ENCODE measurements at places on chromosomes 4 and X.

DNA sequence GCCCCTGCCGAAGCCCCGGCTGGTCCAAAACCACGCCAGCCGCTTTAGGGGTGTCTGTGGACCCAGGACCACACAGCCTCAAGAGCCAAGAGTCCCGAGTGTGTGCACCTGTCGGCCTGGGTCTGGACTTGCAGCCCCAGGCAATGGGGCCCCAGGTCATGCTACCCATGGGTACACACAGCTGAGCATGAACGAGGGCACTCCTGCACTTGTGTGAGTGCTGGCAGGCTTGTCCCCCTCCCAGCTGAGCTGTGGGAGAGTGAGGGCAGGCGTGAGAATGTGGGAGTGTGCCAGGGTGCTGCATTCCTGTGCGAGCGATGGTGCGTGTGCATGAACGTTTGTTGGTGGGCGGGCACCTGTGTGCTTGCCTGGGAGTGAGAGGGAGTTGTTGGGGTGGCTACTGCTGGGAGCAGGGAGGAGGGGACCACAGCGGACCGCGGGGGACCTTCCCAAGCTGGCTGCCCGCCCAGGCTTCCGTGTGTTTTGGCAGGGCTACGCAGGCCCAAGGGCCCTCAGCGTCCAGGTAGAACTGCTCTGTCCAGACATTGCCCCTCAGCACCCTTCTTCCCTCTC, 30.8 kb downstream of the BLOC1S4 start:
- no peak for DNase-seq

DNA sequence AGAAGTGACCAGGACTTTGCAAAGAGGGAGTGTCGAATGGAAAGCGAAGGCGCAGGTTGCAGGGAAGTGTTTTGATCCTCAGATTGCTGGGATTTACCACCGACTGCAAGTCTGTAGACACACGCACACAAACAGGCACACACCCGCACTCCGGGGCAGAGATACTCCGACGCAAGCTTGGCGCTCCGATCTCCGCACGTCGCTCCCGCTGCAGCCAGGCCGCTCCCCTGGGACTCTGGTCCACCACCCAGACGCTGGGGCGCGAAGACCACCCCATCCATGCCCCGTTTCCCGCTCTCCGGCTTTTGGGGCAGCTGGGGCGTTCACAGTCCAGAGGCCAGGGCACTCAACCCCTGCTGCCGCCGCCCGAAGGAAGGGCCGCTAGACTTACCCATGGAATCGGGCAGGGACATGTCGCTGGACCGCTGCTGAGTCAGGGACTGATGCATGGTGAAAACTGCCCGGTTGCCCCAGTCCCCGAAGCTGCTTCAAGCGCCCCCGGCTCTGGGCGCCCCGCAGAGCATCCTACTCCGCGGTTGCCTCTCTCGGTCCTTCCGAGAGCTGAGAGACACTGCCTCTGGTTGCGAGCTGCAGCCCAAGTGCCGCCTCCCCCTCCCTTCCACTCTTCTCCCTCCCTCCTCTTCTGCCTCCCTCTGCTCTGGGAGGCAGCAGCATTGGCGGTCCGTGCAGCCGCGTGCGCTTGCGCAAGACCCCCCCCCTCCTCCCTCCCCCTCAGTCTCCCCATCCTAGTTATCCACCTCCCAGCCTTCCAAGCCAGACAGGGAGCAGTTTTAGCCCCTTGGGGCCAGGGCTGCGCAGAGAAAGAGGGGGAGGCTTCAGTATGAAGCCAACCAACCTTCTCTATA, at the start of gene TMEM255A:
Gene TMEM255A (minus strand): TSS at position 601 of the 866 bp plus-strand sequence. CDS start 152 bp downstream, at position 449.
- DNase-seq = no peak

- DNase-seq = no peak
Observed at GRCh38 chr4:54499308-54500074, 158.3 kb upstream of the KIT start.

- no peak for DNase-seq
Observed at GRCh38 chrX:9271789-9272525, 192.9 kb upstream of the TBL1X start.

GRCh38 chr4:109912706-109913595, at the start of gene EGF:
Gene EGF, plus strand, starts transcription at chr4:109912883. Its CDS starts 453 bp downstream, at chr4:109913336.
- no peak for DNase-seq

DNA sequence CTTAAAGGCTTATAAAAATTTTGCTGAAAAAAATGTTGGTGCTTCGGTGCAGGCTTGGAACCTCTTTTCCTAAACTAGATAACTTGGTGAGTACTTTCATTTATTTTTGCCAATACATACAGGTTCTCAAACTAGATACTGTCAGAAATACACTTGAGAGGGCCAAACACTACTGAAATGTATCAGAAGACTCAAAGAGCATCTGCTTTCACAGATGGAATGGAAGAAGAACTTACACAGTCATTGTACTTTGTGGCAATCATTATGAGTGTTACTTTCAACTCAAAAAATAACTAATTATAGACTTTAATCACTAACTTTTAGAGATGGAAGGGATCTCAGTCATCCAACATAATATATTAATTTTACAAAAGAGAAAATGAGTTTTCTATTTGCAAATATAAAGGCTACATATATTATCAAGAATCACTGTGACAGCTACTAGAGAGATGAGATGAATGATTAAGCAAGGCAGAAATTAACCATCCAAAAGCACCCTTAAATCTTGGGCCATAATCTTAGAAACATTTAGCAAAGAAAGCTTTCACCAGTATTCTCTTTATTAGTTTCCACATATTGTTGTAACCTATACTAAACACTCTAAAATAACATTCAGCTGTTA, 1.0 kb downstream of the ENAM start:
- DNase-seq = no peak

DNA sequence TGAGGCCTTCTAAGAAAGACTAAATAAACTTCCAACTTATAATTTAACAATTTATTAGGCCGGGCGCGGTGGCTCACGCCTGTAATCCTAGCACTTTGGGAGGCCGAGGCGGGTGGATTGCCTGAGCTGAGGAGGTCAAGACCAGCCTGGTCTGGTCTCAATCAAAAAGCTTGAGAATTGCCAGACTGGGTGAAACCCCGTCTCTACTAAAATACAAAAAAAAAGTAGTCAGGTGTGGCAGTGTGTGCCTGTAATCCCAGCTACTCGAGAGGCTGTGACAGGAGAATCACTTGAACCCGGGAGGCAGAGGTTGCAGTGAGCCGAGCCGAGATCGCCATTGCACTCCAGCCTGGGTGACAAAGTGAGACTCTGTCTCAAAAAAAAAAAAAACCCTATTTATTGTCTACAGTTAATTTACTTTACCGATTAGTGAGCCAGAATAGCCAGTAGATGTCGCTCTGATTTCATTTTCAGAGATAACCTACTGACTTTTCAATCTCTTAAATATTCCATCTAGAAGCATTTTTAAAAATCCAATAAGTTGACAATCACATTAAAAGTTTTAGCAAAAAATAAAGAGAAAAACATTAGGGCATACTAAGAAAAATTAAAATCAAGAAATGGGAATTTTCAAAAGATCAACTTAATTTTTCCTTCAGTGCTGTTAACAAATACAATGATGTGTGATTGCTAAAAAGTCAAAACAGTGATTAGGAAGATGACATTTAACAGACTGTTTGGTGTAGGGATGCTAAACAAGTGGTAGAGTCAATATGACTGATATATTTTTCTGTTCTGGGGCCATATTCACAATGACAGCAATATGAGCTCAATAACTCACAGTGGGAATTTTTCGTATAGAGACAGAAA, 4.3 kb upstream of the SHROOM3 start:
- DNase-seq = no peak

GRCh38 chr4:166034965-166035364, 161.9 kb downstream of the TLL1 start:
- DNase-seq = no peak

DNA sequence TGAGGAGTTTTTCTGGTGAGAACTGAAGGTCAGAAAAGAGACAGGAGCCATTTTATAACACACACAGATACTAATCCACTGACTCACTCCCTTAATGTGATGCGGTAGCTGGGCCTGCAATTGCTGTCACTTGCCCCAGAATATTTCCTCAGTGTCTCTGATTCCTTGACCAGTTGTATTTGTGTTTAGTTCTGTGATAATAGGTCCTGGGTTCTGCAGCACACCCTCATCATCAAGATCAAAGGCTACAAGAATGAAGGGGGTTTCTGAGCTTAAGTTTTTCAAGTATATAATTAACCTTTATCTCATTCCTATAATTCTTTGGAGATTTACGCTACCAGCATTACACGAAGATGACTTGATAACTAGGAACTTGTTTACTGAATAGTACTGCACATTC, 576.5 kb upstream of the CPXCR1 start:
- DNase-seq = no peak

DNA sequence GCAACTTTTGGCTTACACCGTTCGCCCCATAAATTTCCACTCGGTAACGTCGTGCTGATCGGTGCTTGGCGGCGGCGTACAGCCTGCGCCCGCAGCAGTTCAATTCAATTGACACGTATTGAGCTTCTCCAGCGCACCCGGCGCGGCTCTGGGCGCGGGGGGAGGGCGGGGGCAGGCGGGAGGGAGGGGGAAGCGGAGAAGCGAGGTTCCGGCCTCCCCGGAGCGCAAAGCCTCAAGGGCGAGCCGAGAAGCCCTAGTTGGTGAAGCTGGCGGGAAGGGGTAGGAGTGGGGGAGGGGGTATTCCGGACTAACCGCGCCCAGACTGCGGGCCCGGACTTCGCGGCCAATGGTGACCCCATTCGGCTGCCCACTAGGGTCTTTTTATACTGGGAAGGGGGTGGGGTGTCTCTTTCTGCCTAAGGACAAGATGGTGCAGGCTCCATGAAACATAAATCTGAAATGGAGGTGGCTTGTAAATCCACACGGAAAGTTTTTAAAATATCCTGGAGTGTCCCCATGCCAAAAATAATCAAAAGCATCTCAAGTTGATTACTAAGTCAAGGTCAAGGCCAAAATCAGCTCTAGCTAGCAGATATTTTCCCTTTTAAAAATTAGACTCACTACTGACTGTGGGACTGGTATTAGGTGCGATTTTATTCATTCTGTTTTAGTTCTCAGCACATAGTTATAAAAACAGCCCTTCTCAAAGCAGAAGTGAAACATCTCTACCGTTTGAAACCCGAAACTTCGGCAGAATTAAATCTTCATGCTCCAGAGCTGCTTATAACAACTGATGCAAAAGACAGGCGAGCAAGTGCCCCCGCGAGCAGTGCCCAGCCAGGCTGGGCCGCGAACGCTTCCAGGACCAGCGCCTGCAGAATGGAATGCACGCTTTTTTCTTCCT, 1.5 kb upstream of the BCOR start:
- DNase-seq = no peak

DNA sequence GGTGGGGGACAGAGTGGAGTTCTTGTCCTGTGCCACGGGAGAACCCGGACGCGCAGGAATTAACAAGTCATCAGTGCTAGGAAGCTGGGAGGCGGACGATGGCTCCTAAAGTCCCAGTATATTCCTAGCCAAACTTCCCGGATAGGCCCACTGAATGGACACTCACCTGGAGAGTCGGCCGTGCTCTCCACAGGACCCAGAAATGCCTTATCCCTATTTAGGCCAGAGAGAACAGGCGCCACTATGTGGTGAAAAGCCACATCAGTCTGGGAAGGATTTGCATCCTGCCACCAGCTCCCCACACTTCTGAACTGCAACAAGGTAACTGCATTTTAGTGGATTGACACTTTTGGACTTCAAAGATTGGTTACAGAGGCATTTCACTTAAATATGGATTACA, 1.1 kb downstream of the CFAP299 start:
- no peak for DNase-seq

All from esophagus squamous epithelium (tissue), 5 donors.